IMR-90 (cell line): ENCODE measurements at places on chromosomes 11 and 22. TPM values are rescaled to one million over a fixed set of nuclear protein-coding genes. Genes with fewer than 3 reads are reported as not detected.

The OOSP4A gene
- total RNA-seq, result not detected in 2 replicates

The DSCAML1 gene
- not detected in 2 replicates for total RNA-seq

- no peak for DNase-seq
- H3K36me3 ChIP-seq, result no peaks in the 10 kb centered on the region
These were observed 100.2 kb upstream of the LMO1 start for GRCh38 chr11:8363921-8364320.

GRCh38 chr11:2166091-2166851, 5.3 kb upstream of the INS start:
- H3K36me3 ChIP-seq, result no peaks in the 10 kb centered on the region
- no peak overlapping the region for H3K4me3 ChIP-seq
- H3K27me3 ChIP-seq, result peaks cover 14% of the 10 kb centered on the region; the same call in 1 of the 2 replicates
- no peaks in the 10 kb centered on the region for H3K4me1 ChIP-seq
- DNase-seq, result no peak
- no peak overlapping the region for H3K27ac ChIP-seq

DNA sequence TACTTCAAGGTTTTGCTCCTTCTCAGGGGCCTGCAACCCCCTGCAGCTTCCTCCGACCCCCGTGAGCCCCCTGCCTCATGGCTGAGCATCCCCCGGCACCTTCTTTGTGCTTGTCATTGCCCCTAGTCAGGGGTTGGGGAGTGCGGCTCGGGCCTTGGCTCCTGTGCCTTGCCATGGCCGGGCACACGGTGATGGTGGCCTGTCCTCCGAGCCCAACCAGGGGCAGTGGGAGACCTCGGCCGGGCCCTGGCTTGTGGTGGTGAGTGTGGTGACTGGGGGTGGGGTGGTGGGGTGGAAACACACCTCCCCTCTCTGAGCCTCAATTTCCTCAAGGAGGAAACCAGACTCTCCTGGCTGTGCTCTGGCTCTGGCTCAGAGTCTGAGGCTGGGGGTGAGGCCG, 1.5 kb upstream of the MRGPRG start:
- peaks cover 75% of the 10 kb centered on the region for H3K27me3 ChIP-seq
- H3K27ac ChIP-seq, result no peak overlapping the region
- no peaks in the 10 kb centered on the region for H3K4me1 ChIP-seq
- H3K36me3 ChIP-seq, result no peaks in the 10 kb centered on the region
- H3K4me3 ChIP-seq, result no peak overlapping the region

GRCh38 chr11:39442177-39442576, 2017.3 kb downstream of the LRRC4C start:
- H3K27me3 ChIP-seq, result no peaks in the 10 kb centered on the region
- DNase-seq, result no peak
- H3K36me3 ChIP-seq, result no peaks in the 10 kb centered on the region

DNA sequence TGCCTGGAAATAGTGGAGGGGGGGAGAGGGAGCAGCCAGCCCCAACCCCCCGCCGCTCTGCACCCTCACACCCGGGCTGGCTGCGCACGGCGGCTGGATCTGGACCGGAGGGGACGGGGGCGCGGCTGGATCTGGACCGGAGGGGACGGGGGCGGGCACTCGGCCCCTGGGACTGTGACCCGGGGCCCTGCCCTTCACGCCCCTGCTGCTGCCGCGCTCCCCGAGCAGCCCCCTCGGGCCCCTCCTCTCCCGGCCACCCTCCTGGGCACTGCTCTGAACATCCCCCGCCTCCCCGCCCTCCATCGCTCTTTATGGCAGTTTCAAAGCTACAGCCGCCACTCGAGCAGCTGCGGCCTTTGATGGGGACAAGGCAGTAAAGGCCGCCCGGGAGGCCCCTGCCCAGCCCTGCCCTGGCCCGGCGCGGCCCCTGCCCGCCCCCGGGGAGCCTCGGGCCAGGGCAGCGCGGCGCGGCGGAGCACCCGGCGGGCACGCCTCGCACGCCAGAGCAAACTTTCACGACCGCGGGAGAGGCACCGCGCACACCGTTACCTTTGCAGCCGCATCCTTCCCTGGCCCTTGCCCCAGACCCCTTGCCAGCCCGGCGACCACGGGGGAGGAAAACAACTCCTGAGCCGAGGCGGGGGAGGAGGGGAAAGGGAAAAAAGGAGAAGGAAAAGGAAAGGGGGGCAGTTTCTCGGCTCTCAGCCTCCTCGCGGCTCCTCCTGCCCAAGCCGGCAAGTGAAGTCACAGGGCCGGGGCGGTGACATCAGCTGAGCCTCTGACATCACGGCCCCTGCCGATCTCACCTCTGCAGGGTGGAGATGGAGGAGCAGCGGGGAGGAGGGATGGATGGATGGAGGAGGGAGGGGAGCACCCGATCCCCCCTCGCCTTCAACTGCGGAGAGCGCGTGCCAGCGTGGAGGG, 13.1 kb upstream of the TCF20 start:
- DNase-seq, result no peak
- H3K27me3 ChIP-seq, result peaks cover 50% of the 10 kb centered on the region

- H3K4me3 ChIP-seq, result no peak overlapping the region
- no peak for DNase-seq
- H3K27me3 ChIP-seq, result no peaks in the 10 kb centered on the region
- H3K4me1 ChIP-seq, result no peaks in the 10 kb centered on the region
- no peaks in the 10 kb centered on the region for H3K36me3 ChIP-seq
These were observed 364.5 kb downstream of the CTTN start for GRCh38 chr11:70762810-70763209.

The EIF4ENIF1 gene
- total RNA-seq, result 14.7 and 16.4 TPM in 2 replicates

DNA sequence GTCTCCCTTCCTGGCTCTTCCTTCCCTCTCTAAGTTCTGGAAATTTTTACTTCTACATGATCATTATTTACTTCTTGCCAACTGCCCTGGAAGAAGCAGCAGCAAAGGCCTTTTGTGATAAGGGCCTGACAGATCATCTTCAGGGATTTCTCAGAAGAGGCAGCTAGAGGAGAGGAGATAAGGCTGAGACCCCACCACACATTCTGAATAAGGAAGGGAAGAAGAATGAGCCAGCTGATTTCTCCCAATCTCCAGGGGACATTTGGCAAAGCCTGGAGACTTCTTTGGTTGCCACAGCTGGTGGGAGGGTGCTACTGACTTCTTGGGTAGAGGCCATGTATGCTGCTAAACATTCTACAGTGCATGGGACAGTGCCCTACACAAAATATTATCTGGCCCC, 122.4 kb upstream of the OR9Q1 start:
- H3K4me1 ChIP-seq, result peaks cover 5% of the 10 kb centered on the region
- H3K4me3 ChIP-seq, result no peak overlapping the region
- H3K27me3 ChIP-seq, result peaks cover 2% of the 10 kb centered on the region
- no peak overlapping the region for H3K27ac ChIP-seq
- no peaks in the 10 kb centered on the region for H3K36me3 ChIP-seq
- no peak for DNase-seq

The PATE2 gene
- total RNA-seq, result under 0.01 TPM in 1 of 2 replicates, not detected in the other

DNA sequence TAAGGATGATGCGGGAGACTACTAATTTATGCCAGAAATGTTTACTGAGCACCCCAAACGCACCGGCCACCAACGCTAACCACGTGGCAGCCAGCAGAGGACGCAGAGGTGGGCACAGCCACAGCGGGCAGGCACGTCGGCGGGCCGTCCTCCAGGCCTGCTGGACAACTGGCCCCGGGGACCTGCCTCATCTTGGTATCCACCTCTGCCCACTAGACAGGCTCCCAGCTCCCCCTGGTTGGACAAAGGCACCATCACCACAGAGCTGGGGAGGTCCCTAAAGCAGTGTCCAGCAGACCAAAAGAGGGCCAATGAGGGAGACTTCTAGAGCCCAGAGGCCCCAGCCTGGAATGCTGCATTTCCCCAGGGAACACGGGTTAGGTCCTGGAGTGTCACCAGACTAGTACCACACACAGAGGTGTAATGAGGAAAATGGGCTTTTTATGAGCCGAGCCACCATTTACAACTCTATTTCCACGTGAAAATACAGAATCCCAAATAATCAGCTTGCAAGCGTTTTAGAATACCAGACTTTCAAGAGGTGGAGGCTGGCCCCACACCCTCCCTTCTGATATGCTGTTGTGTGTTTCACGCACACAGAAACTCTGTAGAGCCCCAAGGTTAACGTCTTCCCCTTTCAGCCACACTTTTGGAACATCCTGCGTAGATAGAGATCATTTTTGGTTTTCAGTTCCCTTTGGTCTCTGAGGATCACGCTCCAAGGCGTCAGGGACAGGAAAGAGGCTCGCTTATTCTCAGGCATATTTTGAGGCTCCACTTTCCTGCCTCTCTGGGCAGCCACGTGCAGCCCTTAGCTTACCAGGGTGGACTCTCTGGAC, 23.7 kb upstream of the BID start:
- H3K4me3 ChIP-seq, result no peak overlapping the region
- H3K27me3 ChIP-seq, result no peaks in the 10 kb centered on the region
- peaks cover 6% of the 10 kb centered on the region; the same call in 1 of the 2 replicates for H3K36me3 ChIP-seq
- H3K4me1 ChIP-seq, result no peaks in the 10 kb centered on the region
- no peak overlapping the region for H3K27ac ChIP-seq
